ENCODE measurements at places on chromosomes 3 and 15. TPM values are rescaled to one million over a fixed set of nuclear protein-coding genes. Genes with fewer than 3 reads are reported as not detected.

Gene KIF9
- total RNA-seq = 3.6 TPM

Gene LRRC57
- total RNA-seq = 21.1 TPM

Gene QRICH1
- 152 TPM for total RNA-seq

Gene FGF7
- not detected for total RNA-seq

Gene KNL1
- 25.3 TPM for total RNA-seq

Gene TTLL13
- 1.4 TPM for total RNA-seq

Gene CCDC39
- not detected for total RNA-seq

DNA sequence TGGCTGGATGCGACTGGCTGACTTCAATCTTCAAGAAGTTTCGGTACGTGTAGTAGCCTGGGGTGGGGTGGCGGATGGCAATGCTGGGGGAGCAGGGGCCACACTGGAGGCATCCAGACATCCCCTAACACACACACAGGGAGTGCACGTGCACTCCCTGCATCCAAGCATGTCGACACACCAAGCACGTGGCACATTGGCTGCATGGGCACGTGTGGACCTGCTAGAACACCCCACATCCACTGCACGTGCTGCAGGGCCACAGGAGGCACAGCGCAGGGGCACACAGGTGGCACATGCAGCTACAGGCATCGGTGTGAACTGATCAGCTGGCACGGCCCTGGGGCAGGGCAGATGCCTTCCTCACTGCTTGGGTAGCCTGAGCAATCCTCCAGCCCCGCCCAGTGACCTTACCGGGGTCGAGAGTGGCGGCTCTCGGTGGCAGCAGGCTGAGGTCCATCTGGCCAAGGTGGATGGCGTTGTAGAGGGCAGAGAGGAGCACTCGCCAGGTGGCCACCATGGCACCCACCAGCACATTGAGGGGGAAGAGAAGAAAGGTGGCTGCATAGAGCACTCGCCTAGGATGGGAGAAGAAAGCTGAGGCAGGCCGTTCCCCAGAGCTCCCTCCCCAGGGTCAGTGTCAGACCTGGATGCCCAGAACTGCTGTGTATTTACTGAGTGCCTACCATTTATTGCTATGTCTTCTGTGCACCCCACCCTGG is 7.5 kb downstream of the ISLR start:
- DNase-seq = no peak

DNA sequence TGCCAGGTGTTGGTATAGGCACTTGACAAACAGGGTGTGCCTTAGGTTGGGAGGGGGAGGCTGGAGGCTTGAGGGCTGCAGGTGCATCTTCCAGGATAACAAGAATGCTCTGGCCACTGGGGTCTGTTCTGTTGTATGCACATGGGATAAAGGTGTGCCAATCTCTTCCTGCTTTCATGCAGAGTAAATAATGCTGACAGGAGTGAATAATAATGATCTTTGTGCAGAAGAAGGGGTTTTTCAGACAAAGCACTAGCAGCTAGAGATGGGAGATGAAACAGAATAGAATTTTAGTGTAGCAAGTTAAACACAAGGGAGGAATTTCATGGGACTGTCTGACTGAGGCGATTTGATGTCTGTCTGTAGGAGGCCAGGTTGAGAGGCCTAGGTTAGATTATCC is 1.9 kb upstream of the ROPN1 start:
- no peak for DNase-seq

DNA sequence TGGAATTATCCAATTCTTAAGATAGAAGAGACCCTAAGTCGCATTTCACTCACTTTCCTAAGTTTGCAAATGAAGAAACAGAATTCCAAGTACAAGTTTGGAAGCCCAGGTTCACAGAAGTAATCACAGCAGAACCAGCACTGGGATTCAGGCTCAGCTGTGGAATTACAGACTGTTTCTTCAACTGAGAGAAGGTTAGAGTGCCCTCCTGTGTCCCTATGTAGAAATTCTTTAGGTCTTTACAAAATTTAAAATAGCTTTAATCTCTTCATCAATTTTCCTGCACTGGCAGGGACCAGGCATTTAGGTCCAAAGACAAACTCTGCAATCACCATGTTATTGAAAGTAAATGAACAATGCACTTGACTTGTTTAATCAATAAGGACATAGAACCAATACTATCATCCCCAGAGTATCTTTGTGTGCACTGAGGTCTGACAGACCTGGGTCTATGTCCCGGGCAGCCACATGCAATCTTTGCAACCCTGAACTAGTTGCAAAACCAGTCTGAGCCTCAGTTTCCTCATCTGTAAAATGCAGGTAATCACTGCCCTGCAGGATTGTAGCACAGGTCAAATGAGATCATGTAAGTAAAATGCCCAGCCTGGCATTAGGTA is 96.3 kb upstream of the ZBED2 start:
- DNase-seq = no peak

- DNase-seq = no peak
Observed at GRCh38 chr3:53411371-53411770, 64.0 kb upstream of the DCP1A start.

DNA sequence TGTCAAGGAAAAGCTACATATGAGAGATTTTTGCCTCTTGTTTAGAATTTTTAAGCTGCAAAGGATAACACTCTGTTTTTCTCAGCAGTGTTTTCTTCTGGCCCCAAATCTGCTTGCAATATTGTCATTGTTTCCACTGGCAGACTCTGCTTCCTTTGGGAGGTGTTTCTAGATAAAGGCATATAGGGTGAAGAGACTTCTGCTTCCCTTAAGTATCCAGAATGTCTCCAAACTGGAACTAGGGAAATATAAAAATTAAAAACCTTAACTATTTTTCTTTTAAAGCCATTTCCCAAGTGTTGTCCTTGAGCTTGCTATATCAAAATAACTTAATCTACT is 225.8 kb downstream of the CGGBP1 start:
- no peak for DNase-seq

- no peak for DNase-seq
Observed at GRCh38 chr3:123380261-123380660, 68.6 kb downstream of the ADCY5 start.

GRCh38 chr3:46289966-46290365 is 47.7 kb downstream of the CCR3 start:
- DNase-seq = peak; percentile 23

DNA sequence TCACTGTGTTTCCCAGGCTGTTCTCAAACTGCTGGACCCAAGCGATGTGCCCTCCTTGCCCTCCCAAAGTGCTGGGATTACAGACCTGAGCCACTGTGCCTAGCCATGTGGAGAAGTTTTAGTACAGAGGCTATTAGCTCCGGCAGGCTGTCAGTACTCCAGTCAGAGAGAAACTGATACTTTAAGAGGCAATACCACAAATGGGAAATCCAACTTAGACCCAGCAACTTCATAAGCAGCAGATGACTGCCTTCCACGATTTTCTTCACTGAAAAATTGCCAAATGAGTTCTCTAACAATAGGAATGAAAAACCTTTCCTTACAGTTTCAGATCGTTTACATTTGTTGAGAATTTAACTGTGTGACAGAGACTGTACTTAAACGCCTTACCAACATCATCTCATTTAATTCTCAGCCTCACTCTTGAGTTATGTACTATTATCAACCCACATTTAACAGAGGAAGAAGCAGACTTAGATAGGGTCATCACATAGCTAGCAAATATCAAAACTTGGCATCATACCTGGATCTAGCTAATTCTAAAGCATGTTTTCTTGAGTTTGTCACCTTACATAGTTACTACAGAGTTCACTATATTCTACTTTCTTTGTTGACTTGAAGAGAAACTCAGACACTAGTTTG is 127.4 kb downstream of the TCF12 start:
- DNase-seq = no peak

- peak; percentile 61 for DNase-seq
Observed at GRCh38 chr15:41881920-41882688, 11.7 kb downstream of the SPTBN5 start.

- DNase-seq = no peak
Observed at GRCh38 chr3:177448987-177449359, 251.7 kb upstream of the TBL1XR1 start.

DNA sequence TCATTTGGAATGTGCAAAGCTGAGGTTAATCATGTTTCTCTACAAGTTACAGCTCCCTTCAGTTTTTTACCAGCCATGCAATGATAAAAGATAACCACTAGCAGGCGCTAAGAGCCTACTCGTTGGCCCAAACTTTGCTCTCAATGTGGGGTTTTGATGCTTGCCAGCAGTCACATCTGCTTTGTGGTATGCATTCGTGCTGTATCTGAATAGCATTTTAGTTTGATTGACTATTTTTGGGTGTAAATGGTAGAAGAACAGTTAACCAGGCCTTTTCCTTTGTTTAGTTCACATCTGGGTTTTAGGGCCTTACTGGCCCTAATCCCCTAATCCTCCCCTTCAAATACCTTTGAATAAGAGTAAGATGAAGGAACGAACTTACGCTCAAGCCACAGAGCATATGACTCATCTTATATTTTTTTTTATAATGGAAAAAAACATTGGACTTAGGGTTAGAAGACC is 4.4 kb upstream of the CLDN11 start:
- DNase-seq = peak; percentile 83

DNA sequence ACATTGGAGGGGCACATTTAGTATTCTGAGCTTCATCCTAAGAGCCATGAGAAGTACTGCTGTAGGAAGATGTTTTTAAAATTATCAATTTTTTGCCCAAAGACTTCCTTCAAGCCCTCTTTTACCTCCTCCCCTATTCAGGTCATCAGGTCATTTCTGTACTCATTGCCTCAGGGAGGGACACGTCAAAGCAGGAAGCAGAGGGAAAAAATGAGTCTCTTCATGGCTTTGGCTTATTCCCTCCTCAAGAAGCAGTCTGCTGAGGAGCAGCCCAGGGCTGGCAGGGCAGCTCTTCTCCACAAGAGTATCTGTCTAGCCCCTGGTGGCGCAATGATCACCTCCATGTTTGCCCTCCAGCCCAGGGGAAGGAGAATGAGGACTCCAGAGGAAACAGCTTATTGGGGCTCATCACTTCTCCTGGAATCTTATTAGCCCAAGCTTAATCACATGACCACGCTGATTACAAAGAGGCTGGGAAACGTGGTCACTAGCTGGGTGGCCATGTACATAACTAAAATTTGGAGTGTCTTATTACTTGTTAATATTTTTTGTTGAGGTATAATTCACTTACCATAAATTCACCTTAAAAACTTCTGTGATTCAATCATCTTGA is 44.2 kb upstream of the GATA2 start:
- DNase-seq = no peak

- no peak for DNase-seq
Observed at GRCh38 chr15:76328106-76328696, 8.4 kb upstream of the ISL2 start.
